ENCODE measurements at places on chromosomes 2 and 18.

- peak; percentile 91 for DNase-seq
Measured at GRCh38 chr2:238256594-238257104, 16.8 kb upstream of the HES6 start.

- no peak for DNase-seq
Measured at GRCh38 chr2:146978577-146979555, 866.0 kb upstream of the ACVR2A start.

GRCh38 chr2:134432435-134432883, 178.6 kb downstream of the MGAT5 start:
- DNase-seq: no peak

GRCh38 chr2:170250584-170250983, 72.6 kb downstream of the MYO3B start:
- no peak for DNase-seq

DNA sequence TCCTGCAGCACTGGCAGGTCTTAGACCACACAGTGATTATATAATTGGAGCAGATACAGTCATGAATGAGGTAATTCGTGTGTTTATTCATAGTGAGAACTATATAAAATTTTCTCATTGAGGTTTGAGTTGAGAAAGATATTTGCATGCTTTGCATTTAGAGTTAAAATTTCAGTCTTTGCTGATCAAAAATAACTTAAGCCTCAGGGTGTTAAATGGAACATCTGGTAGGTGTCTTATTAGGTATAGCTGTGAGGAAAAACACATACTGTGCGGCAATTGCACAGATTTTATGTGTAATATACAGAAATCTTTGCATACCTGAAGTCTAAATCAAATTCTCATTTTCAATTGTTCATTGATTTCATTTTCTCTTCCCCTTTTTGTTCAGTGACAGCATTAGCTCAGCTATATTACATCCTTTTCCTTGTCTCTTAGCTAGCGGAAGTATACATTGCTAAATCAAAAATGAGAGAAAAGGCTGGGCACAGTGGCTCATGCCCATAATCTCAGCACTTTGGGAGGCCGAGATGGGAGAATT, 21.2 kb downstream of the GORASP2 start:
- DNase-seq: no peak

DNA sequence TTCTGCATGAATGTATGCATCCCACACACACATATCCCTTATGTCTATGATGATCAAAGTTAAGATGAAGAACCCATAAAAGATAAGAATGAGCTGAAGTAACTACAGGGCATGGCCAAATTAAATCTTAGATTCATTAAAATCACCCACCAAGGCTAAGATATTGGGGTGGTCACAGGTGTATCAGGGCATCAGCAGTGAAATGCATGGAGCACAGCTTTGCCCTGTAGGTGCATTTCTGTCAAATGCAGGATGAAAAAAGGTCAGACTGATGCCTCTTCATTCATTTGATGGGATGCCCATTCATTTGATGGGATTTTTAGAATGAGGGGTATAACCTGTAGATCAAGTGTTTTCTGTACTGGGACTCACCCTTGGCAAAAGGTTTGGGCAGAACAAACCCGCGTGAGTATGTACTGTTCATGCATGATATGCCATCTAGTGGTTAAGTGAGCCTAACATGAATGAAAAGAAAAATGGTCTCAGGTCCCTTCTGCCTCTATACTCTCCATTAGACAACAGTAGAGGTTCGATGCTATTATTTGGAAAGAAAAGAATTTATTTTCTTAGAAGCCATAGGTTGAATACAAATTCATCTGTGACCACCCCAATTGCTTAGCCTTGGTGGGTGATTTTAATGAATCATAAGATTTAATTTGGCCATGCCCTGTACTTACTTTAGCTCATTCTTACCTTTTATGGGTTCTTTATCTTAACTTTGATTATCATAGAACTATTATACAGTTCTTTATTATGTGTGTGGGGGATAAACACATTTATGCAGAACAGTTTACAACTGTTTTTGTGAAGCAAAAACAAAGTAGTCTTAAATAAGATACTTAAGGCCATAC, 43.2 kb upstream of the NOSTRIN start:
- DNase-seq: no peak

DNA sequence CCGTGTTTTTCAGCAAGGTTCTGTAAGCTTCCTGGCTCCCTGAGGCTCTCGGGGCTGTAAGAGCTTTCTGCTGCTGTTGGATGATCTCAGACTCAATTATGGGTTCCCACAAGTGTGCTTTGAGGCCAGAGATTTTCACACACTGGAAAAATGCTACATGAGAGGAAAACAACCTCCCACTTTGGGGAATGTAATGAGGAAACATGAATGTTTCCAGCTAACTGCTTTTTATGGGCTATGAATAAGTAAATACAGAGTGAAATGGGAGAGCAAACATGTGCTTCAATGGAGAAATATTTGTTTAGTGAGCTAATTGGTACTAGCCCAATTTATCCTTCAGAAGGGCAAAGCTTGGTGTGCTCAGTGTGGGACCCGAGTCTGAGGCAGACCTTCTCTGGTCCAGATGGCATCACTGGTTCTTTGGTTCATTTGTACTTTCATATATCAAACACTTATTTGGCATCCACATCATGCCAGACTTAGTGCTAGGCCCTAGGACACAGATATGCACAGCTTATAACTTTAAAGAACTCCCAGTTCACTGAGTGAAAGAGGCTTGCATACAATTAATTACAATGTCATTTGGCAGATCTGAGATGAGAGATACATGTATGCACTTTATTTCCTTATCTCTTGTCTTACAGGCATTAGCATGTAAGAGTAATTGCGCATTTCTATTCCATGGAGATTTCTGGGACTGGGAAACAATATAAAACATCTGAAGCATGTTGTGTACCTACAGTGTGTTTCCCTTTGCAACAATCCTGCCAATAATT, 248.8 kb downstream of the RDH14 start:
- DNase-seq: no peak

DNA sequence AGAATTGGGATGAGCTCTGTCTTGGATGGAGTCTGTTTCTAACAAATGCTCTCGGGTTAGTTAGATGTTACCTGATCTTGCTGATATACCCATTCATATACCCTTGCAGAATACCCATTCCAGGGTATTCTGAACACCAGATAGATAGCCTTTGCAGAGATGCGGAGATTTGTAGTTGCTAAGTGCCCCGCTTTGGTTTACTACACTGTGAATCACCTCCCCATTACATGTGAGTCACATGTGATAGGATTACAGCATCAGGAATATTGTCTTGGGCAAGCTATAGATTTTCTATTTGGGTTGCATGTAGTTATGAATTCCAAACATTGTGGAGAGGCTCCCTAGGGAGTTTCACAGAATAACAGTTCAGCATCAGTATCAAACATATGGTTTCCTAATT, 3.8 kb downstream of the VSNL1 start:
- DNase-seq: no peak

DNA sequence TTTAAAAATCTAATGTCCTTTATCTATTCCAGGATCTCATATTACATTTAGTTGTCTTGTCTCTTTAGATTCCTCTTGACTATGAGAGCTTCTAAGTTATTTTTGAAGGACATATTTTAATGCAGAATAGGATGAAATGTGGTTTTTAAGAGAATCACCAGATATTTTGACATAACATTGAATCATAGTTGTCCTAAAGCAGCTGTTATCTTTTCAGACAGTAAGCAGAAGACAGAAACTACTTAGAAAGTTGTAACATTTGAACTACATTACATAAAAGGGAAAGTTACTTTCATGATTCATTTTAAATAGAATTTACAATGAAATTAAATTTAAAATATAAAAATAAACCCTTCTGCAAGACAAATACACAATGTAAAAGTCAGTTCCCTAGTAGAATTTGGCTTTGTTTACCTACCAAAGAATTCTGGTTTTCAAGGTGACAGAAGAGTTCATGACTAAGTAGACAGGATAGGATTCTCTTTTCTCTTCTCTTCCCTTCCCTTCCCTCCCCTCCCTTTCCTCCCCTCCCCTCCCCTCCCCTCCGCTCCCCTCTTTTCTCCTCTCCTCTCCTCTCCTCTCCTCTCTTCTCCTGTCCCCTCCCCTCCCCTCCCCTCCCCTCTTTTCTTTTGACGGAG, 186.0 kb downstream of the DIS3L2 start:
- no peak for DNase-seq

DNA sequence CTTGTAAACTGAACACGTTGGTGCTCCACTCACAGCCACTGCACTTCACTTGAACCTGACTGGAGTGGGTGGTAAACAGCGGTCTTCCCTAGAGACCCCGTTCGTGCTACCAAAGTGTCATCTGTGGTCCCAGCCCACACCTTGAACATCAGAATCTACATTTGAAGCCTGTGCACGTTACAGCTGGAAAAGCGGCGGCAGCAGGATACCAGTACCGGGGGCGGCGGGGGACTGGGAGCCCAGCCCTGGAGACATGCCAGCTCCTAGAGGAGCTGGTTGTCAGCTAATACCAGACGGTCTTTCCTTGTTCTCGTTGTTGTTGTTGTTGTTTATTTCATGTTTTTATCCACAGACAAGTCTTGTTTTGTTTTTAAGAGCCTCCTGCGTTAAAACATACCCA, 156.7 kb downstream of the WDSUB1 start:
- DNase-seq: no peak

GRCh38 chr2:219022616-219023015, 18.7 kb downstream of the CFAP65 start:
- no peak for DNase-seq

DNA sequence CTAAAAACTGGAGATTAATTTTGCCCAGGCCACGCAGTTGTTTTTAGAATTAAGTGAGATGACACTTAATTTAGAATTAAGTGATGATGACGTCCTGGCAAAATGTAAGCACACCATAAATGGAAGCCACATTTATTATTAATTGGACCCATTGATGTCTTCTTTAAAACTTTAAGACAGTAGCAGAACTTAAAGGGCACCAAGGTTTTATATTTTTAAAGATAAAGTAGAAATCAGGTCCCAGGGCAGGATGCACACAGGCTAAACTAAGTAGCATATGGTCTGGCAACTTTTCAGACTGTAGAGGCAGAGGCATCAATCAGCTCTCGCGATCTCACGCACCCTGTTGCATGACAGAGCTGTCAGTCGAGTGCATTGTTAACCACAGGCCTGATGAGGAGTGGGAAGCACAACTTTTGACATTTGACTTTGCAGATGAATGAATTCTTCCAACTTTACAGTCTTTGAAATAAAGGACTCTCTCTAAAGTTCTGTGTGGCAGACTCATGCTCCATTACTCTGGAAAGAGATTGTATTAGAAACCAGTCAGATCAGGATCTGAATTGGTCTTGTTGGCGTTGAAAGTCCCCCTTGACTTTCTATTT, 232.4 kb downstream of the CD226 start:
- no peak for DNase-seq

DNA sequence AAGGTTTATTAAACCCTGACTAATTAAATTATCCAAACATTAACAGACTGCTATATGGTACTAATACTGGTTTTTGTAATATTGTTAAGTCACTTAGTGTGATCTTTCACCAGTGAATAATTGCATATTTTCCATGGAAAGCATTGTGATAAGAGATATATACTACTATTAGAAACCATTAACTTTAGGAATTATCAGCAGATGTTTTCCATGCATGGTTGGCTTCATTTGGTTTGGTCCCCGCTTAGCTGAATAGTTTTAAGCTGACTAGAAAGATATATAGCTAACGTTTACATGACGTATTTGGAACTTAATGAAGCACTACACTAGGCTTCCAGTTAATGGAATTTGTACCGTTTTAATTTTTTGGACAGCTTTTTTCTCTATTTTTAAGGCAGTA, 37.9 kb downstream of the LCLAT1 start:
- DNase-seq: no peak
